ENCODE measurements at places on chromosomes 1 and 21.
A peak's percentile ranks its signal among the peaks of the same experiment; 100 is the strongest.

DNA sequence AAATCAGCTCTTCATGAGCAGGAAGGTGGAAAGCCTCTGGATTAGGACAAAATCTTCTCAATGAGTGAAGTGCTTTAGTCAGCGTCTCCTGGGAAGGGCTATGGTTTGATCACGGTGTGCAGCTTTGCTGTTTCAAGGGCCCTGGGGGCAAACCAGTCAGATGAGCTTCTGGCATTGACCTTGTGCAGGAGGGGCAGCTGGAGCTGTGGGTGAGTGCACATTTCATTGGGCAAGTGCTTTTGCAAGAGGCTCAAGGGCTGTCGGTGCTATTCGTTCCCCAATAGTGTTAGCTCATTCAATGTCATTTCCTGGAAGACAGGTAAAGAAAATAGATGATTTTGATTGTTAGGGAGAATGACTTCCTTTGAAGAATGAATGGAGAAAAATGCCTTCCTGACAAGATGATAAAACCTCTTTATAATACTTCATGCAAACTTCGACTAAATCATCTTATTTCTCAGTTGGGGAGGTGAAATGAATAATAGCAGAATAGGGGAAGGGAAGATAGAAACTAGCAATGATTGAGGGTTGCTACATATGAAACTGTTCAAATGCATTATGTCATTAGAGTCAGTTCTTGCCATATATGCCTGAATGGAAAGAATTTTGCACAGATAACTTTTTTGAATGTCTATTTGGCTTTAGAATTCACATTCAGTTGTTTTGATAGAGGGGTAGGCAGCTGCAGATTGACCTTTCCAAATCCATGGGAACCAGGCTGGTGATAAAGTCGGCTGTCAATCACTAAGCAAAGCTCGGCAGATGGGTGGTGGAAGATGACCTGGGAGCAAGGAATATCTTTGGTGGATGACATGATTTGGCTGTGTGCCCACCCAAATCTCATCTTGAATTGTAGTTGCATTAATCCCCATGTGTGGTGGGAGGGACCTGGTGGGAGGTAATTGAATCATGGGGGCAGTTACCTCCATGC lies 12.9 kb upstream of the DISC1 start:
- no peak for DNase-seq

DNA sequence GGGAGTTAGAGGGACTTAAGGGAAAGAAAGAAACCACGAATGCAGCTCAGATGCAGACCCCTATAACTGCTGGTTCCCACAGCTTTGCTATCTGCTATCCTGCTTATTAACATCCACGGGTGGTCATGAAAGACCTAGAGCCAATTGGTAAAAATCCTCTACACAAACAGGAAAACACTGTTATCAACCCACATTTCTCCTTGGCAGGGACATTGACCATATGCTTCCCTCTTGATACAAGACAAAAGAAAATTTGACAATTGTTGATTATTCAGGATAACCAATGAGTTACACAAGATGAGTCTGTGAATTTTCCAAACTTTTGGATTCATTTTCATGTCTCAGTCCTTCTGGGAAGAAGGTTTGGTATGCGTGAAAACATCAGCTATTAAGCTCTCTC lies 90.4 kb downstream of the TIAM1 start:
- no peak for DNase-seq

DNA sequence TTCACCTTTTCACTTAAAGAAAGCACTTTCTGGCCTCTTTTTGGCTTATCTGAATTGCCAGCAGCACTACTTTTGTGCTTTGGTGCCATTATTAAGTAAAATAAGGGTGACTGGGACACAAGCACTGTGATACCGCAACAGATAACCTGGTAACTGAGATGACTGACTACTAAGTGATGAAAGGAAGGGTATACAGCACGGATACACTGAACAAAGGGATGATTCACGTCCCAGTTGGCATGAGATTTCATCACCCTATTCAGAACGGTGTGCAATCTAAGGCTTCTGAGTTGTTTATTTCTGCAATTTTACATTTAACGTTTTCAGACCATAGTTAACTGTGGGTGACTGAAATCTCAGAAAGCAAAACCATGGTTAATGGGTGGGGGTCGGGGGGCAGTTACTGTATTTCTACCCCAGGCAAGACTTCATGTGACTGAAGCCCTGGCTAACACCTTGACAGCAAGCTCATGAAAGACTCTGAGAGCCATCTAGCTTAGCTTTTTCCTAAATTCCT lies 102.8 kb downstream of the CLIC6 start:
- DNase-seq: peak; percentile 17

DNA sequence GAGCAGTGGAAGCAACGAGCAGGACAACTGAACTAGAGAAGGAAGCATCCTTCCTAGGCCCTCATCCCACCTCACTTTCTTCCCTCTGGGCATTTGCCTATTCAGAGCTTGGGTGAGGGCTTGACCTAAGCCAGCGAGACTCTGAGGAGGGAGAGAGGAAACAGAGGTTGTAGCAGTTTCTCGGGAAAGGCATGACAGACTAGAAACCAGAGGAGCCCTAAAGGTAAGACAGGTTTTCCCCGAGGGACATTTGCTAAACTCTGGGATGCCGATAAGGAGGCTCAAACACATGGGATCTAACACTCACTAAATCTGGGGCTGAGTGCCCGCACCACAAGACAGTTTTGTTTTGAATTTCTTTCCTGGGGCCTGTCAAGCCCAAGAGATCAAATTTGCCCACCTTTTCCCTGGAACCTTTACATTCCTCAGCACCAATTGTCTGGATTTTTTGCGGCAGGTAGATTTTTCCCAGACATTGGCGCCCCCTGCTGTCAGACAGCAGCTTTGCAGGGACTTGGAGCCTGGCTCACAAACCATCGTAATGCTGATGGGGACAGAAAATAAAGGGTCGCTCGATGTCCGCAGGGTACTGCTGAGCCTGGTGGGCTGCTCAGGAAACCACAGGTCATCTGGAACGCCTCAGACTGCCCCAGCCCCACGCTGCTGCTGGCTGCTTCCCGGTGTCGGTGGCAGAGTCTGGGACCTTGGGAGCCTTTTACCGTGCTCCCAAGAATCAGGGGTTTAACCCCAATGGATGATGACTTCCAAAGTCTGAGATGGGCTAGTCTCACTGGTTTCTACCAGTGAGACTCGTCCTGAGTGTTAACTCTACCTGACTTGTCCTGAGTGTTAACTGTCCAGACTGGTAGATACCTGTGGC lies 23.4 kb upstream of the TSPAN2 start:
- peak; percentile 57 for DNase-seq

DNA sequence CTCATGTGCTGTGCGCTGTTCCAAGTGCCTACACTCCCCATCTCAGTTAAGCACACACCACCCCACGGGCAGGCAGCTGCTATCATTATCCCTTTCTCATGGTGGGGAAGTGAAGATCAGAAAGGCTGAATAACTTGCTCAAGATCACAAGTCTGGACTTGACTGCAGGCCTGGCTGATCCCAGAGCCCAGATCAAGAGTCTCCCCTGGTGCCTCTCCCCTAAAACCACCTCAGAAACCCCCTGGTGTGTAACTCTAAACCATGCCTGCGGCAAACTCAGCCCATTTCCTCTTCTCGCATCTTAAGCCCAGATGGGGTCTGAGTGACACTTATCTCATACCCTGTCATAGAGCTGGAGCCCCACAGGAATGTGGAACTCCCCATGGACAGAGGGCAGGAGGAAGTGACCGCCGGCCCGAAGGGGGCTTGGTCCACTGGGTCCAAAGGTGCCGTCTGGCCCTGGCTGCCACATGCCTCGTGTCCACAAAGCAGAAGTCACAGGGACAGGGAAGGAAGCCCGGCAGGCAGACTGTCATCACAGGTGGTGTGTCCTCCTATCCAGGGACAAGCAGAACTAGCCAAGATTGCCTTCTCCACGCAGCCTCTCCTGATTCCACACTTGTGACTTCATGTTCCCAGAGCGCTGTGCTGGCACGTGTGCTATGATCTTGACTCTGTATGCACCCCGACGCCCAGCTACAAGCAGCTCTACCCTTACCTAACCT lies 92.1 kb downstream of the SYF2 start:
- DNase-seq: no peak

GRCh38 chr1:169784102-169784501 lies 10.6 kb downstream of the METTL18 start:
- peak; percentile 40 for DNase-seq

GRCh38 chr1:45622524-45623394 lies 1.1 kb downstream of the CCDC17 start:
- no peak for DNase-seq

- peak; percentile 96 for DNase-seq
Observed at GRCh38 chr1:220879076-220879508, at the start of gene HLX. HLX (plus strand) TSS chr1:220879443; CDS start chr1:220879858, 415 bp downstream.

- no peak for DNase-seq
Observed at GRCh38 chr21:39451332-39452206, at the start of gene SH3BGR. SH3BGR (plus strand) TSS chr21:39451970; CDS start chr21:39452097, 127 bp downstream.

DNA sequence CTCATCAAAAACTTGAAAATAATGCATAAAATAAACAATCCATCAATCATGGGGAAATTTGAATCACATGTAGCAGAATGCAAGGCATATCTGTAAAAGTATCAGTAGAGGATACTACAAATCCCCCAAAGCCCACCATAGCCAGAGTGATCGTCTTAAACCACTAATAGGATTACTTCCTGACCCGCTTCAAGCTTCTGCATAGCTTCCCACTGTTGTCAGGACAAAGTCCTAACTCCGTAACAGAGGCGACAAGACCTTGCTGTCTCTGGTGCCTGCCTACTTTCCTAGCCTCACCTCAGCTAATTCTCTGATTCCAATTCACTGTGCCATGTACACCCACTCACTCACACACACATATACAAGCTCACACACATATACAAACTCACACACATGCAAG lies 161.2 kb upstream of the NFIA start:
- DNase-seq: no peak

DNA sequence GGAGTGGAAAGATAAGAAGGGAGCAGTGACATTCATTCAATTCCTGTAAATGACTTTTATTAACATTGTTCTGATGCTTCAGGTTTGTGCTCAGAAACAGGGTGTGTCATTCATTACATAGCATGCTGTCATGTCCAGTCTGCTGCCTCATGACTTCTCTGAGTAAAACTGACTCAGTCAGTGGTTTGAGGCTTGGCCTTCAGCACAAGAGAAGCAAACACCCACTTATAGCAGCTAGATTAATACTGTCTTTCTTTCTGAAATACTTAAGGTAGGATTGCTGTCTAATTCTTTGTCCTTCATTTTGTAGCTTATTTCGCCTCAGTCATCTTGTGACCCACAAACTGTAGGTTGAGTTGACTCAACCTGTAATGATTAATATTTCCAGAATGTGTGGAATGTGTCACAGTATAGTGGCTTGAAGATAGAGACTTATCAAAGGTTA lies 32.9 kb downstream of the RASAL2 start:
- DNase-seq: peak; percentile 65

DNA sequence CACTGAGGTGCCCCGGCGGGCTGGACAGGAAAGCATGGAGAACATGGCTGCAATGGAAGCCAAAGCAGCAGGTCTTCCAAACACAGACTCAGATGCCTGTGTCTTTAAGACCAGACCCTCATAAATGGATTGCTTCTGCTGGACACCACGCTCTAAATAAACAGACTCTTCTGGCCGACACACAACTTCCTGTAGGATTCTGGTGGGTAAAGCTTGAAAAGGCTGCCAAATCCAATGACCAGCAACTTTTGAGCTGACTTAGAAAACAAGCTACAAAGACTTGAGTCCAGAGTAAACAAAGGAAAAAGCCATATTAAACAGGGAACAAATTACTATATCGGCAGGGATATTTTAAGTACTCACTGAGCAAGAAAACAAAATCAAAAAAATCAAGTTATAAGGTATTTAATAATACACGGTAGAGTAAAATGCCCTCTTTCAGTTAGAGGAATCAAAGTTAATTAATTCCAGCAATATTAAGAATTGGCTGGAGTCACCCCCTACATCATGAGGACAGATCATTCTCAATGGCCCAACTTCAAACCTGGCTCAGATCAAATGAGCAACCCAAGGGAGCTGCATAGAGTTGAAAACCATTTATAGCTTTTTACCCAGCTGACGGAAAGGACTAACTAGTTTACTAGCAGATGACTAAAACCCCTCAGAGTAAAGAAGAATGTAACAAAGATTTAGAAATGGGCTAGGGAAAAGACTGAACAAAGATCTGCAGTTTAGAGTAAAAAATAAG lies 102.4 kb downstream of the TGFBR3 start:
- peak; percentile 71 for DNase-seq

DNA sequence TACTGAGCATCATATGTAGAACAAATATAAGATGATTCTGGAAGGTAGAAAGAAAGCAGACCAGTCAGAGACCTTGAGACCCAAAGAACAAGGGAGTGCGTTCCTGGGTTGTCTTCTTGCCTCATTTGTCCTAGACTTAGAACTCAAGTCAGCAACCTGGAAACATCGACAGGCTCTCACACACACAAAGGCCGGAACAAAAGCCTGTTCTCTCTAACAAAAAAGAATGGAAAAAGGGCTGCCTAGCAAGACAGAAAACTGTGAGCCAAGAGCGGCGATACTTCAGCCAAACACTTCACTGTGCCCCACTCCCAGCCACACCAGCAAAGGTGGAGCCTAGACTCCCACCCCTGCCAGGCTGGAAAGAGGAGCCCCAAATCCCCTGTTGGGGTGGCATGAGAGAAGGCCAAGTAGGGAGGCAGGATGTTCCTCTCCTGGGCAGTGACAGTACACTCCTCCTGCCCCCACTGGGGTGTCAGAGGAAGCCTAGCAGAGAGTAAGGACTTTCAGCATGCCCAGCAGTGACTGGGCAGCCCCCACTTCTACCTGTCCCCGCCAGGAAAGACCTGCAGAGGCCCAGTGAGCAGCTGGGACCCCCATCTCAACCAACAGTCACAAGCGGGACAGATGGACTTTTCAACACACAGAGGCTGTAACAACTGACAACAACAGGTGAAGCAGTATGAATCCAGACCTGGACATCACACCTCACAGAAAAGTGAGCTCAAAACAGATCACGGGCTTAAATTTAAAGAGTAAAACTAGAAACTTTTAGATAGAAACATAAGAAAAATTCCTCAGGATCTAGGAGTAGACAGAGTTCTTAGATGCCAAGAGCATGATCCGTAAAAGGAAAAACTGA lies 33.0 kb downstream of the MRAP start:
- DNase-seq: no peak

DNA sequence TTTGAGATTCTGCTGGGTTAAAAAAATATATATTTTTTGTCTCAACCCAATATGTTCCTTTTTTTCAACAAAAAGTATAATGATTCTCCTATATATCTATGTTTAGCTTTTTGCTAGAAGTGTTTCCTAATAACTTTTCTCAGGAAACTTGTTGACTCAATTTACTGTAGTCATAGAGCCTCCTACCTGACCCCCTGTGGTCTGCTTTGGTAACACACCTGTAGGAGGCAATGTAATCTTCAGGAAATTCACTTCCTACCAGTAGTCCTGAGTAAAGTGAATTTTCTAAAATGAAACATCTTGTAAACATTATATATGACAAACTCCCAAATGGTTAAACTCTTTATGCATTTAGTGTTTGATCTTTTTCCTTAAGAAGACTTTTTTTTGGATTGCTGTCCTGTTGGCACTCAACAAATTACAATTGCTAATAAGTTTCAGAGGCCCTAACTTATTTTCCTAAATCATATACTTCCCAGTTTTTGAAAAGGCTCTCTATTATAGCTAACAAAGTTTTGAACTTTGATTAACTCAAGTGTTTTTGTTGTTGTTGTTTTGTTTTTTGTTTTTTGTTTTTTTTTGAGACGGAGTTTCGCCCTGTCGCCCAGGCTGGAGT lies 118.3 kb downstream of the OLFML2B start:
- DNase-seq: peak; percentile 57

- DNase-seq: no peak
Observed at GRCh38 chr1:183832459-183832858, 27.5 kb downstream of the RGL1 start.

GRCh38 chr1:235759336-235759735 lies 107.4 kb downstream of the LYST start:
- no peak for DNase-seq
